Fibroblast of skin of back (primary cell): ENCODE measurements at places on chromosomes 1 and 21.
A peak's percentile ranks its signal among the peaks of the same experiment; 100 is the strongest.

DNA sequence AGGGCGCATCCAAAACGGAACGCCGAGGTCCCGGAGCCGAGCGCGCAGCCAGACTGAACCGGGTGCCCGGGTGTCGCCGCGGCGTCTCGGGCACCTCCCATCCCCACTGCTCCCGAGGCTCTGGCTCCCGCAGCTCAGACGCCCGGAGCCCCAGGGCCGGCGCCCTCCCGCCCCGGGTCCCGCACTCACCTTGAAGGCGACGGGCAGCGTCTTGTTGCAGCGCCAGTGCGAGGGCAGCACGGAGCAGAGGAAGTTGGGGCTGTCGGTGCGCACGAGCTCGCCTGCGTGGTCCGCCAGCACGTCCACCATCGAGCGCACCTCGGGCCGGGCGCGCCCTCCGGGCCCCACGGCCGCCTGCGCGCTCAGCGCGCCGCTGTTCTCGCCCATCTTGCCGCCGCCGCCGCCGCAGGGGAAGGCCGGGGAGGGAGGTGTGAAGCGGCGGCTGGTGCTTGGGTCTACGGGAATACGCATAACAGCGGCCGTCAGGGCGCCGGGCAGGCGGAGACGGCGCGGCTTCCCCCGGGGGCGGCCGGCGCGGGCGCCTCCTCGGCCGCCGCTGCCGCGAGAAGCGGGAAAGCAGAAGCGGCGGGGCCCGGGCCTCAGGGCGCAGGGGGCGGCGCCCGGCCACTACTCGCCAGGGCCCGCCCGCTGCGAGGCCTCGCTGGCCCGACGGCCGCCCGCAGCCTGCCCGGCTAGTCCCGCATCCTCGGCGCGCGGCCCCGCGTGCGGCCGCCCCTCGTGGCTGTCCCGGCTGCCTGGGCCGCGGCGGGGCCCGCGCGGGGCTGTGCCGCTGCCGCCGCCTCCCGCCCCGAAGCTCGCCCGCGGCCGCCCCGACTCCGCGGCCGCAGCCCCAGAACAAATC is 447 bp downstream of the RUNX3 start:
- DNase-seq: peak; percentile 51

GRCh38 chr1:22861764-22862440 is 110.8 kb downstream of the LACTBL1 start:
- peak; percentile 57 for DNase-seq

DNA sequence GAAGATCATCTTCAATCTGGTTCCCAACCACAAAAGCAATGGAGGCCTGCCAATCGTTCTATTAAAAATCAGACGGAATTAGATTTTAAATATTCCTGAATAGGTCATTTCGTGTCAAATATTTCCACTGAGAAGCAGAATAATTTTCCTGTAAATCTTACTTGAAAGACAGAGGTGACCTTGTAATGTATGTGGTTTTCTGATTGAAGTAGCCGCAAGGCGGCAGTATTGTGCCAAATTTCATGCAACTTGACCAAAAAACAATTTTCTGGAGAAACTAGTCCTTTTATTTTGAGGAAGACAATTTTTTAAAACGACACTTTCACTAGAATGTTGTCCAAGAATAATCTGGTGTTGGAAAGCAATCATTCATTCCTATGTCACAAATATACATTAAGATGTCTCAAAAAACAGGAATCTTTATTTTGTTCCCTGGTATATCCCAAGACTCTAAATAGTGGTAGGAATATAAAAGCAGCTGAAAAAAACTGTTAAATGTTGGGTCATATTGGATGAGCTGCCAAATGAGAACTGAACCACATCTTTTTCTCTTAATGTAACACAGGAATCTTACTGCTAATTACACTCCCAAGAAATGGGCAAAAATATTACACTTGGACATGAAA is 33.6 kb downstream of the SPAG17 start:
- peak; percentile 60 for DNase-seq

GRCh38 chr1:186903374-186904136 is 74.8 kb downstream of the PLA2G4A start:
- DNase-seq: no peak

GRCh38 chr1:39378377-39378776 is 113.1 kb upstream of the BMP8A start:
- DNase-seq: no peak
